CD4-positive, alpha-beta T cell treated with Interleukin-6 at 100 ng/mL for 8 hours (primary cell): ENCODE measurements at places on chromosomes 1 and 21.

DNA sequence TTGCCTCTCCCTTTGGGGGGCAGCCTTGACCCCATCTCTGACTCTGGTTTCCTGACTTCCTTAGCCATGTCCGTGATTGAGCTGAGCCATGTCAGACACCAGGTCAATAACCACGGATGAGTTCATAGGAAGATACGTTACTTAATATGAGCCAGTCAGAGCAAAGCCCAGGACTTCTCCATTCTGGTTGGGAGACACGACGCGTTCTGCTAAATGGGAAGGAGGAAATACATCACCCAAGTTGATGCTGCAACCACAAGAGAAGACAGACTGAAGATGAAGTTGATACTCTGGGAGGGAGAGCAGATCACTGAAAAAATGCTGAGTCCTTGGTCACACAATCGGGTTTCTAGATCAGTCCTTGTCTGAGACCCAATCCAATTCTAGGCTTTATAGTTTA, 90.9 kb downstream of the MATN1 start:
- DNase-seq, result no peak

DNA sequence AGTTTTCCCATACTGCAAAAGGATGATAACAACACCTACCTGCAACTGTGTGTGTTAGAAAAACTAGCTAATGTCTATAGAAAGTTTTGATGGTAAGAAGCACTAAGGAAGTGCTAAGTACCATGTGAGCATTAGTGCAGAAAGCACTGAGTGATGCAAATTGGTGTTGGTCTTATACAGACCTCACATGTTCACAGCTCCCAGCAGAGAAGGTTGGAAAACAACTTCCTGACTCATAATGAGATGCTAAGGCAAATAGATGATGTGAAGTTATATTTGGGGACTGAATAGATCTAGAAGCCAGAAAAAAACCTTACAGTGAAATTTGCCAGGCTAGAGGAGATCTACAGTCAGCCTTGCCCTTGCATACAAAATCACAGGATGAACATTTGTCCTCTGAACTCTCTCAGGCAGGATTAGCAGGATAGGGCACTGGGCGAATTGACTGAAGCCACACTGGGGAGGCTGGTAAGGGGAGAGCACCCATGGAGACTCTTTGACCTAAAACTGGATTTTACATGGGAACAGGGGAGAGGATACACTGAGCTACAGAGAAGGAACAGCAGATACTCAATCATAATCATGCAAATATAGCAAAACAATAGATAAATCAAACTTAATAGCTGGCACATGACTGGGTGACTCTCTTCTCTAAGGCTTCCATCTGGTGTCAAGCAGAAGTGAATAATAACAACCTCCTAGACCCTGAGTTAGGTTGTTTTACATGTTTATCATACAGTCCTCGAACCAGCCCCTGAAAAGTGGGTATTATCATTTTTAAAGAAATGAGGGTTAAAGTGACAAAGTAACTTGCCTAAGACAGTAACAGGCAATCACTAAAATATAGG, 61.3 kb downstream of the ASTN1 start:
- no peak for DNase-seq

- DNase-seq, result no peak
Observed at GRCh38 chr1:77283701-77284425, 2.0 kb downstream of the AK5 start.

- no peak for DNase-seq
Observed at GRCh38 chr21:45534636-45535331, 7.5 kb downstream of the SLC19A1 start.

- no peak for DNase-seq
Observed at GRCh38 chr21:16767201-16767600, 745.6 kb upstream of the CXADR start.

- DNase-seq, result no peak
Observed at GRCh38 chr1:115676498-115677181, 34.9 kb downstream of the VANGL1 start.

DNA sequence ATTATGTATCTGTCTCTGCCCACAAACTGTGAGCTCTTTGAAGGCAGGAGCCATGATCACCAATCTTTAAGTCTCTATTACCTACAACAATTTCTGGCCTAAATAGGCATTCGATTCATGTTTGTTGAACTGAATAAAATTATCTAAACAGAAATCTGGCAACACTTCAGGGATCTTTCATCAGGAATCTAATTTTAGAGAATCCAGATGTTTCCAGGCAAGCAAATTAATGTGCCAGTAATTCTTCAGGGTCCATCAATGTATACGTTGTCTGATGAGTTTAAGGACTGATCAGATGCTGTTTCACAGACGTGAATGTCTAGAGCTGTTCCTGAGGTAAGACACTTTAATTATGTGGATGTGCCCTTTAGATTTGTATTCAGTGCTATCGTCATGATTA, 524.4 kb downstream of the PTPRC start:
- no peak for DNase-seq

GRCh38 chr1:107637101-107637500, 327.9 kb downstream of the VAV3 start:
- no peak for DNase-seq

DNA sequence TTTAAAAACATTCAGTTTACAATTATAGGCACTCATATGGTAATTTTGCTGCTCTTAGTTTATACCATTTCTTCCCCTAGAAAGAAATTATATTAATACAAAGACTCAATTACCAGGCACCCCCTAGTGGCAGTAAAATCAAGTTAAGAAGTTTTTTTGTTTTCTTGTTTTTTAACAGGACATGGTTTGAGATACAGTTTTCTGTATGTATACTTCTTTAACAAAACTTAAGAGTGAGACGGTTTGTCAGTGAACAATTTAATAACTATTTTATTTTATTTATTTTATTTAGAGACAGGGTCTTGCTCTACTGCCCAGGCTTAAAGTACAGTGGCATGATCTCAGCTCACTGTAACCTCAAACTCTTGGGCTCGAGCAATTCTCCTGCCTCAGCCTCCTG, 224.6 kb downstream of the FAF1 start:
- no peak for DNase-seq

GRCh38 chr1:239831577-239832355, 259.9 kb upstream of the FMN2 start:
- DNase-seq, result no peak

GRCh38 chr1:224328644-224329043, 1.3 kb downstream of the NVL start:
- DNase-seq, result no peak

GRCh38 chr1:106344494-106344893, 712.0 kb upstream of the PRMT6 start:
- DNase-seq, result no peak

- no peak for DNase-seq
Observed at GRCh38 chr1:222375701-222376100, 172.2 kb downstream of the HHIPL2 start.

DNA sequence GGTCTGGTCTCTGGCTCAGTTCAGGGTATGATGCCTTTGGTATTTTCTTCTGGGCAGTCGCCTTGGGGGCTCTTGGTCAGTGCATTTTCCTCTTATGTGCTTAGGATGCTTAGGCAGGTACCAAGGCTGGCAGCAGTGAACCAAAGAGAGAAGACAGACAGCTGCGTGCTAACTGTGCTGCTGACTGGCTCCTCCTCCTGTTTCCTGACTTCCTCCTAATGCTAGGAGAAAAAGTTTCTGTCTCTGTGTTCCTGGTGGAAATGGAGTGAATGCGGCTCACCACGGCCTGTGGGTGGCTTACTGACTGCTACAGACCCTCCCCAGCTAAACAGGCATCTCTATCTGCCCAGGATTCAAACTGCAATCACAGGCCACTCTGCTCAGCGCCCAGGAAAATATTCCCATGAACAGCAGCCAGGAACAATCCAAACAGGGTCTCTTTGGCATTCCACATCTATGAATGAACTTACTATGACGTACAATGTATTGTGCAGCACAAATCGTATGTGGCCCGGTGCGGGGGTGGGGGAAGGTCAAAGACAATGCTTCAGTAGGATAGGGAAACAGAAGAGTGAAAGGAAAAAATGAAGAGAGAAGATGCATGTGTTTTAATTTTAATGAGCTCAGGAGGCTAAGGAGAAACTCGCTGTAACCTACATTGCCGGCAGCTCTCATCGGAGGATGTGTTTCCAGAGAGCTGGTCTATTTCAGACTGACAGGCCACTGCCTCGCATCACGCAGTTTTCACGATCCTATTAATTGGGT, 2.8 kb downstream of the ABCG1 start:
- DNase-seq, result no peak
